ENCODE measurements at places on chromosomes 3 and 15. TPM values are rescaled to one million over a fixed set of nuclear protein-coding genes. Genes with fewer than 3 reads are reported as not detected.

- no peak for DNase-seq
- no peak overlapping the region for H3K27ac ChIP-seq
- no peaks in the 10 kb centered on the region for H3K36me3 ChIP-seq
- H3K4me3 ChIP-seq: no peak overlapping the region
Measured at GRCh38 chr3:157166561-157166960, 6.6 kb upstream of the CCNL1 start.

DNA sequence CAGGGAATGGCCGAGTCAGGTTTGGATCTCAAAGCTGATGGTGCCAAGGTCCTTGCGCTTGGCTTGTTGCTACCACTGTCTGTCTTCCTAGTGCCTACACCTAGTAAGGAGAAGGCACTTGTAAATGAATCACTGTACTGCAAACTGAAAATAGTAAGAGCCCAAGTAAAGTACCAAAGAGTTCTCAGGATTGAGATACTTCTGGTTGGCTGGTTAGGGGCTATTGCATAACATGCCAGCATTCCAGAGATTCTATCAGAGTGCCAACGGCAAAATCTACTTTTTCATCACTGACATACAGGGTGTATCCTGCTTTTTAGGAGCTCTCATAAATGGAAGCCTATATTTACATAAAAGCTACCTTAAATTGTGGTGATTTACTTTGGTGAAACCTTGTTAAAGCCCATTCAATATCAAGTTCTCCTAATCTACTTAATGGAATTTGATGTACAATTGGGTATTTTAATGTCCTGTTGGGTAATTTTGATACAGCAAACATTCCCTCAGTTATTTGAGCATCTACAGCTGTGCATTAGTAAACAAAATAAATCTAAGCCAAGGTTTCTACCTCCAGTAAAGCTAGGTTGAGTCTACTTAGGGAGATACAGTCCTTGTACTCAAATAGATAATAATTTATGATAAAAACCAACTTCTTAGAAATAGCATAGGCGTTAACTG is 30.7 kb upstream of the CHD2 start:
- no peaks in the 10 kb centered on the region for H3K27me3 ChIP-seq
- no peak for DNase-seq
- no peaks in the 10 kb centered on the region for H3K36me3 ChIP-seq
- peak overlapping the region; percentile 78 for H3K27ac ChIP-seq
- H3K4me3 ChIP-seq: no peak overlapping the region
- H3K4me1 ChIP-seq: peaks cover 14% of the 10 kb centered on the region

DNA sequence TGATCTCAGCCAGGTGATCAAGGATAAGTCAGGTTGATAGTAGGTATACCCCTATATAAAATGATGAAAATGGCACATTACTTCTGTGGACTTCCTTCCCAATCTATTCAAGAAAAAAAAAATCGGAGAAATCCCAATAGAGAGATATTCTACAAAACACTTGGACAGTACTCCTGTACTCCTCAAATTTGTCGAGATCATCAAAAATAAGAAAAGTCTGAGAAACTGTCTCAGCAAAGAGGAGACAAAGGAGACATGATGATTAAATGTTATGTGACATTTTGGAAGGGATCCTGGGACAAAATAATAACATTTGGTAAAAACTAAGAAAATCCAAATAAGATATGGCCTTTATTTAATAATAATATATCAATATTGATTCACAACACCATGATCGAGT is 94.6 kb downstream of the DCLK3 start:
- peaks cover 7% of the 10 kb centered on the region for H3K4me1 ChIP-seq
- no peaks in the 10 kb centered on the region for H3K27me3 ChIP-seq
- H3K36me3 ChIP-seq: no peaks in the 10 kb centered on the region
- DNase-seq: no peak
- H3K4me3 ChIP-seq: no peak overlapping the region

GRCh38 chr3:44511238-44511566 is 33.7 kb upstream of the ZNF445 start:
- no peaks in the 10 kb centered on the region for H3K27me3 ChIP-seq
- H3K36me3 ChIP-seq: no peaks in the 10 kb centered on the region

DNA sequence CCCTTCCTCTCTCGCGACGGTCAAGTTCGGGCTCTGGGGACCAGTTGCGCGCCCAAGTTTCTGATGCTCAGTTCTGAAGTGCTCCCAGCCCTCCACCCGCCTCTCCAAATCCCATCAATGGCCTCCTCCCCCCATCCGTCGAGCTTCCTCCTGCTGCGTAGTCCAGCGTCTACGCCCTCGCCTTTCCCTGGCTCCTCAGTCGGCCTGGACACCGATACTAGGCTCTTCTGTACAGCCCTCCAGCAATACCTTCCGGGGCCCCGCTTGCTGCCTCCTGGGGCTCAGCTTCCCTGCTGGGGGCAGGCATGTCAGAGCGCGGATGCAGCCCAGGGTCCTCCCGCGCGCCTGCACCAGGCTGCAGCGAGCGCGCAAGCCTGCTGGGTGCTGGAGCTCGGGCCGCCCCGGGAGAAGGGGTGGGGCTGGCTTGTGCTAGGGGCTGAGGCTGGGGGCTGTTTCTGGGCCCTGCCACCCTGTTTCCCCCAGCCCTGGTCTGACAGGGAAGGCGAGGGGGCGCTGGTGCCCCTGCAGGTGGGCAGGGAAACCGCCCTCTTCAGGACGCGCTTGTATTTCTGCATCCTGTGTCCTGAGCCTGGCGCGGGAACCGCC is 353.3 kb upstream of the SUCLG2 start:
- H3K27ac ChIP-seq: no peak overlapping the region
- no peak for DNase-seq
- peak overlapping the region; percentile 32 for H3K4me3 ChIP-seq
- peaks cover 11% of the 10 kb centered on the region for H3K4me1 ChIP-seq

Gene FBXO40
- total RNA-seq: not detected

GRCh38 chr15:68719672-68720071 is 101.0 kb downstream of the ANP32A start:
- DNase-seq: no peak
- H3K27ac ChIP-seq: no peak overlapping the region
- no peak overlapping the region for H3K4me3 ChIP-seq
- H3K36me3 ChIP-seq: no peaks in the 10 kb centered on the region

DNA sequence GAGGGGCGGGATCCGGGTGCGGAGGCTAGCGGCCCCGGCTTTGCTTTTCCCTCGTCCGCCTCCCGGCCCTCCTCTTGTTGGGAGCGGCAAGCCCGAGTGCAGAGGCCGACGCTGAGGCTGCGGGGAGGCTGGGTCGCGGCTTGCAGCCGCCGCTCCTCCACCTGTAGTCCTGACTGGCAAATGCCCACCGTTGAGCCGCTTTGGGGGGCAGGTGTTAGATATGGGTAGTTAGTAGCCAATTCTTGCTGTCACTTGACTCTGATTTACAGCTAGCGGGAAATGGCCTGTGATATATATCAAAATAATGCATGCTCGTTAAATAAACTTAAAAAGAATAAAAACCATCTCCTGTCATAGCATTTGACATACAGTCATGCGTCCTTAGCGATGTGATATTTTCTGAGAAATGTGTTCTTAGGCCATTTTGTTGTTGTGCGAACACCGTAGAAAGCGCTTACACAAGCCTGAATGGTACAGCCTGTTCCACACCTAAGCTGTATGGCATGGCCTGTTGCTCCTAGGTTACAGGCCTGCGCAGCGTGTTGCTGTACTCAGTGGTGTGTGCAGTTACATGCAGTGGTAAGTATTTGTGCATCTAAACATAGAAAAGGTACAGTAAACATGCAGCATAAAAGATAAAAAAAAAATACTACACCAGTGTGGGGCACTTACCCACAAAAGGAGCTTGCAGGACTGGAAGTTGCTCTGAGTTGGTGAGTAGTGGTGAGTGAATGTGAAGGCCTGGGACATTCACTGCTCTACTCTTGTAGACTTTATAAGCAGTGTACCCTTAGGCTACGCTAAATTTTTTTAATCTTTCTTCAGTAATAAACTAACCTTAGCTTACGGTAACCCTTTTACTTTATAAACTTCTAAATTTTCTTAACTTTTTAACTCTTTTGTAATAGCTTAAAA is 873 bp downstream of the CAPN7 start:
- H3K36me3 ChIP-seq: no peaks in the 10 kb centered on the region
- peak; percentile 74 for DNase-seq
- H3K4me3 ChIP-seq: peak overlapping the region; percentile 90
- no peaks in the 10 kb centered on the region for H3K27me3 ChIP-seq
- peak overlapping the region; percentile 99 for H3K27ac ChIP-seq

Gene SLC6A6
- total RNA-seq: 6.4 TPM

- no peaks in the 10 kb centered on the region for H3K36me3 ChIP-seq
- DNase-seq: no peak
- H3K4me3 ChIP-seq: no peak overlapping the region
- no peak overlapping the region for H3K27ac ChIP-seq
Measured at GRCh38 chr3:45067941-45068340, 41.8 kb downstream of the CLEC3B start.

GRCh38 chr3:144524531-144524930 is 552.9 kb downstream of the DIPK2A start:
- H3K27me3 ChIP-seq: no peaks in the 10 kb centered on the region
- DNase-seq: no peak
- no peak overlapping the region for H3K4me3 ChIP-seq
- no peaks in the 10 kb centered on the region for H3K4me1 ChIP-seq
- no peak overlapping the region for H3K27ac ChIP-seq

Gene VILL
- total RNA-seq: 7.1 TPM

DNA sequence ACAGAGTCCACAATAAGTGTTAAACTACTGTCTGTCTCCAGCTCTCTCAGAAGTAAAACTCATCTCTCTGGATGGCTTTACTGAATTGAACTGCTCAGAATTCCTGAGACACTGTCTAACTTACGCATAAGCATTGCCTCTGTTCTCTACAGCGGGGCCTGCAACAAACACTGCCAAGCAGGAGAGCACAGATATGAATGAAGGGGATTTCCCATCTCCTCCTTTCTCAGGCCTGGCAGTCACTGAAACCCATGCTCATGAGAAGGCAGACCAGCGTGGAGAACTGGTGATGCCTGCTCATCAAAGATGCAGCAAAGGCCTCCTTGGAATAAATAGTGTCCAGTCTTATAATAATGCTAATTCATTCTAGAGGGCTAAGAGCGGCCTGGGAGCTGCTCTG is 10.3 kb downstream of the RASGRP1 start:
- H3K4me1 ChIP-seq: no peaks in the 10 kb centered on the region
- H3K4me3 ChIP-seq: no peak overlapping the region
- H3K27ac ChIP-seq: no peak overlapping the region
- no peak for DNase-seq

- H3K4me3 ChIP-seq: no peak overlapping the region
- H3K36me3 ChIP-seq: no peaks in the 10 kb centered on the region
- H3K4me1 ChIP-seq: peaks cover 43% of the 10 kb centered on the region
- no peak for DNase-seq
Measured at GRCh38 chr3:36496684-36497633, 116.7 kb downstream of the STAC start.

Gene SERINC4
- total RNA-seq: not detected

- H3K27me3 ChIP-seq: no peaks in the 10 kb centered on the region
- H3K27ac ChIP-seq: no peak overlapping the region
- H3K36me3 ChIP-seq: peaks cover 33% of the 10 kb centered on the region
- no peak for DNase-seq
- H3K4me3 ChIP-seq: no peak overlapping the region
Measured at GRCh38 chr3:101567528-101568317, 6.1 kb downstream of the TRMT10C start.

Gene DLEC1
- total RNA-seq: 0.28 TPM

- H3K27me3 ChIP-seq: no peaks in the 10 kb centered on the region
- H3K4me3 ChIP-seq: no peak overlapping the region
- no peaks in the 10 kb centered on the region for H3K4me1 ChIP-seq
- H3K36me3 ChIP-seq: no peaks in the 10 kb centered on the region
Measured at GRCh38 chr3:56089739-56090138, 378.5 kb downstream of the ERC2 start.

DNA sequence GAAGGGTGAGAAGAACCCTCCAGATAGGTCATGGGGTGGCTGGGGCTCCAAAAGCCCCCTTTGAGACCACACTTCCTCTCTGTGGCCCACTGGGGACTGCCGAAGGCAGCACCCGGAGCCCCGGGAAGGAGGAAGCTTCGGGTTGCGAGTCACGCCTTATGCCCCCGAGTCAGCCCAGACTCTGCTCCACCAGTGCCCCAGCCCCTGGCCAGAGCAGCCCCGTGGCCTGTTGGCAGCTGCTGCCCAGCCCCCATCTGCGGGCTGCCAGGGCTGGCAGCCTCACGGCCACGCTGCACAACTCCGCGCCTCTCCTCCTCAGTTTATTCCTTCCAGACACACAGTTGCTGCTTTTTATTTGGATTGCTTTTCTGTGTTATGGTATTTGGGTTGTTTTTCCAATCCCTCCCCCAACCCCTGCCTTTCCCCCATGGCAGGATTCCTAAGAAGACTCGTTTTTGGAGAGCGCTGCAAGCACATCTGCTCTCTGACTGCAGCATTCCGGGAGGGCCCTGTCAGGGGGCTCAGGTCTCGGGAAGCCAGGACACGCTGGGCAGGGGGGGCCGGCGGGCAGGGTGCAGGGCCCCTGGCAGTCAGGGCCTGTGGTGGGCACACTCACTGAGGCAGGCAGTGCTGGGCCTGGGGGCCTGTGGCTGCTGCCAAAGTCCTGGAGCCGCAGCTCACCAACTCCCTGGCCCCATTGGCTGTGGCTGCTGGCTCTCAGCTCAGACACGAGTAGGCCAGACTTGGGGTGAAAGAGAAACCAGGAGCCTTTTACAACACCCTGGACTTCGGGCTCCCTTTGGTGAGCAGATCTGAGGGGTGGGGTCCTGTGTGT is 20.2 kb downstream of the MAGEF1 start:
- H3K27me3 ChIP-seq: no peaks in the 10 kb centered on the region
- no peaks in the 10 kb centered on the region for H3K36me3 ChIP-seq
- H3K4me1 ChIP-seq: peaks cover 69% of the 10 kb centered on the region
- DNase-seq: peak; percentile 75
- H3K4me3 ChIP-seq: peak overlapping the region; percentile 21
- H3K27ac ChIP-seq: no peak overlapping the region

Gene SCAANT1
- total RNA-seq: not detected

Gene LRRIQ4
- not detected for total RNA-seq

GRCh38 chr15:67146875-67147381 is 81.5 kb downstream of the SMAD3 start:
- H3K27ac ChIP-seq: peak overlapping the region; percentile 81
- peak; percentile 80 for DNase-seq
- H3K4me1 ChIP-seq: no peaks in the 10 kb centered on the region
- no peaks in the 10 kb centered on the region for H3K27me3 ChIP-seq

Gene MOBP
- total RNA-seq: not detected

Gene FILIP1L
- 88.1 TPM for total RNA-seq

Gene TMEM89
- not detected for total RNA-seq

- peak overlapping the region; percentile 75 for H3K27ac ChIP-seq
- no peak for DNase-seq
- peak overlapping the region; percentile 1 for H3K4me3 ChIP-seq
Measured at GRCh38 chr3:129560269-129560787, 17.4 kb downstream of the H1-8 start.

Gene HYAL1
- 3.5 TPM for total RNA-seq

- no peak overlapping the region for H3K27ac ChIP-seq
- no peaks in the 10 kb centered on the region for H3K27me3 ChIP-seq
- H3K36me3 ChIP-seq: no peaks in the 10 kb centered on the region
Measured at GRCh38 chr3:195033531-195034091, 237.3 kb downstream of the XXYLT1 start.
